ENCODE measurements at places on chromosomes 16 and 17. TPM values are rescaled to one million over a fixed set of nuclear protein-coding genes. Genes with fewer than 3 reads are reported as not detected.
A peak's percentile ranks its signal among the peaks of the same experiment; 100 is the strongest.

DNA sequence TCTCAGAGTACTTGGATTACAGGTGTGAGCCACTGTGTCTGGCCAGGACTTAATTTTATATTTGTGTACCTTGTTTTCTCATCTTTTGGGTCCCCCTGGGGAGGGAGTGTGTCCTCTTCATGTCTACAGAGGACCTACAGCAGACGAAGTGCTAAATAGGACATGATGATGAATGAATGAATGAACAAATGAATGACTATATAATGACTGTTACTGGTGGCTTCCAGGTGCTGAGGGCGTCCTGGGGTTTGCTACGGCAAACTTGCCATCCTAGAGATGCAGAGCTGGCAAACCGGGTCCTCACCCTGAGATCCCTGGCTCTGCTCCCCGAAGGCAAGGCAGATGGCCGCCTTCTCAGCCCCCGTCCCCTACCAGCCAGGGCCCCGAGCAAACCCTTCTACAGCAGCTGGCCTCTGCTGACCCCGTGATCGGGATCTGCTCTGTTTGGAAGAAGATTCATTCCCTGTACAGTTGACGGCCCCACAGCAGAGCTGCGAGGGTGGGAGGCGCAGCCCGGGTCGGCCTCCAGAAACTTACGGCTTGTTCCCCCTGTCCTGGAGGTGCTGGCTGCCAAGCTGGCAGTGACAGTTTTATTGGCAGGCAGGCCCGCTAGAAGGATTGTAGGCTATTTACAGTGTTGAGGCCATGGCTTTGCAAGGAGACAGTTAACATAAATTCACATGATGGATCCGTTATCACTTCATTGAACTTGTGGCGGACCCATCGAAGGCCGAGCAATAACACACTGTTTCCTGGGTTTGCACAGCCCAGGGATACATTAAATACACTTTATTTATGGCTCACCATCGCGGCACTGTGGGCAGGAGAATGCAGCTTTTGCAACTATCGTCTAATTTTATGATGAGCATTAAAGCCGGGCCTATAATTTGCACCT lies 197.7 kb upstream of the GSE1 start:
- DNase-seq: no peak

Gene KIAA0513
- total RNA-seq: 7.5 TPM

DNA sequence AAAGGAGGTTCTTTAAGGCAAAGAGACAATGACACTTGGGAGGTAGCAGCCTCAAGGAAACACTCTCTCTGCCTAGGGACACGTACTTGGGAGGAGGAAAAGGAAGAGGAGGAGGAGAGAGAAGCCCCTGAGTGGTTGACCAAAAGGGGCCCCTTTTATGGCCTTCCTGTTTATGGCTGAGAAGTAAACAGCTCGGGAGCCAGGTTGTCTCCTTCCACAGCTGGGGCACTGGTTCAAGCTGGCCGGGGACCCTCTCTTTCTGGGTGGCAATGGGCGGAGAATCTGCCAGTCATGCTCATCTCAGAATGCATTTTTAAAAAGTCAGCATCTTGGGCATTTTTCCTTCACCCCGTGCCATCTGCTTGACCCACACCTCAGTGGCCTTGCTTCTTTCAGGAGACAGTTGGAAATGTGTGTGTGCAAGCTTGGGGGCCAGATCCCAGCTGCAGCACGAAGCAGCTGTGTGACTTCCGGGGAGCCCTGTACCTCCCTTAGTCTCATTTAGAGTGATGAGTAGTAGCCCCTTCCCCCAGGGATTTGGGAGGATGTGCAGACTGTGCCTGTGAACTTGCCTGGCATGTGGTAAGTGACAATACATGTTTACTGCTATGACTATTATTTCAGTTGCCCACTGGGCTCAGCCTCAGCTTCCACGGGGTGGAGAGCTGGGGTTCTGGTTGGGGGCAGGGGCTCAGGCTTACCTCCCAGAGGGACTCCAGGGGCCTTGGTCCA lies 33.8 kb upstream of the SALL1 start:
- no peak for DNase-seq

DNA sequence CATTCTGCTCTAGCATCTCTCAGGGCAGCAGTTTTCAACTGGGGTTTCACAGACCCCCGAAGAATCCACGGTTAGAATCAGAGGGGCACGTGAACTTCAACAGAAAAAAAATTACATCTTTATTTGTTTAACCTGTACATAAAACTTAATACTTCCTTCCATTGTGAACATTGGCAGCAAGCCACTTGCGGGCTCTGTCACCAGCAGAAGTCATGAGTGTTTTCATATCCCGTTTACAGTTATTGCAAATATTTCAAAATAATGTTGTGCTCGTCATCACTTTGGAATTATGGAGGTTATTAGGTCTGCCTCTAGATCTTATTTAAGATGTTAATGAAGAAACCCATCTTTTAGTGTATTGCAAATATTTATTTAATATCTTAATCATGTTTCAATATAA lies 109.8 kb downstream of the SDR42E1 start:
- DNase-seq: no peak

DNA sequence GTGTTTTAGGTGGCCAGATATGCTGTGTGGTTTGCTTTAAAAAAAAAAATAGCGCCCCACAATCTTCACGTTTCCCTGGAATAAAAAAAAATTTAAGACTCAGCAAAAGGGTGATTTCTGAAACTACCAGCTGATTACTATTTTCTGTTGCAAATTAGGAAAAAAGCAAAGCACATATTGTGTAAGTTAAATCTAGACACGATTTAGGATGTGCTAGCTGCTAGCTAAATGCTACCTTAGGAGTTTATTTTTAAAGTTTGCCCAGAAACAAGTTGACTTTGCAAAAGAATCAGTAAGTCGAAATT lies 944 bp upstream of the MARF1 start:
- peak; percentile 12 for DNase-seq

- DNase-seq: no peak
These were observed 4.1 kb downstream of the MRPS7 start for GRCh38 chr17:75265614-75266315.

- no peak for DNase-seq
These were observed 44.5 kb downstream of the LAT start for GRCh38 chr16:29029168-29029994.

- no peak for DNase-seq
These were observed 154.0 kb downstream of the SLC39A11 start for GRCh38 chr17:72938482-72938881.

- DNase-seq: no peak
These were observed 24.7 kb upstream of the KIFC3 start for GRCh38 chr16:57826706-57827625.

Gene KRT17
- total RNA-seq: not detected

- DNase-seq: no peak
These were observed 61.5 kb downstream of the DHRS7C start for GRCh38 chr17:9729735-9730420.

- no peak for DNase-seq
These were observed 25.0 kb downstream of the TAC4 start for GRCh38 chr17:49822829-49823228.

GRCh38 chr17:58153671-58154070 lies 5.5 kb downstream of the OR4D1 start:
- DNase-seq: peak; percentile 29

GRCh38 chr17:32803544-32803943 lies 73.4 kb downstream of the MYO1D start:
- DNase-seq: no peak

Gene EVPL
- 0.15 TPM for total RNA-seq

Gene SLC13A5
- total RNA-seq: not detected

DNA sequence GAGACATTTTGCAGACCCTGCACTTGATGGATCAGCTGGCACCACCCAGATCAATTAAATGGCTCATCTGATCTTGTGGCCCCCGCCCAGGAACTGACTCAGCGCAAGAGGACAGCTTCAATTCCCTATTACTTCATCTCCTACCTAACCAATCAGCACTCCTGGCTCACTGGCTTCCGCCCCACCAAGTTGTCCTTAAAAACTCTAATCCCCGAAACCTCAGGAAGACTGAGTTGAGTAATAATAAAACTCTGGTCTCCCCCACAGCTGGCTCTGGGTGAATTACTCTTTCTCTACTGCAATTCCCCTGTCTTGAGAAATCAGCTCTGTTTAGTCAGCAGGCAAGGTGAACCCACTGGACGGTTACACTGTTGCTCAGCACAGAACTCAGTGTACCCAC lies 23.6 kb downstream of the SPPL2C start:
- no peak for DNase-seq

Gene CD19
- total RNA-seq: 0.52 TPM

- no peak for DNase-seq
These were observed 1.6 kb downstream of the MIEF2 start for GRCh38 chr17:18262111-18262510.

GRCh38 chr17:78349891-78350642 lies 9.8 kb downstream of the SOCS3 start:
- DNase-seq: no peak

Gene KRT36
- total RNA-seq: not detected

GRCh38 chr16:19294156-19294649 lies 8.7 kb downstream of the CLEC19A start:
- DNase-seq: no peak

DNA sequence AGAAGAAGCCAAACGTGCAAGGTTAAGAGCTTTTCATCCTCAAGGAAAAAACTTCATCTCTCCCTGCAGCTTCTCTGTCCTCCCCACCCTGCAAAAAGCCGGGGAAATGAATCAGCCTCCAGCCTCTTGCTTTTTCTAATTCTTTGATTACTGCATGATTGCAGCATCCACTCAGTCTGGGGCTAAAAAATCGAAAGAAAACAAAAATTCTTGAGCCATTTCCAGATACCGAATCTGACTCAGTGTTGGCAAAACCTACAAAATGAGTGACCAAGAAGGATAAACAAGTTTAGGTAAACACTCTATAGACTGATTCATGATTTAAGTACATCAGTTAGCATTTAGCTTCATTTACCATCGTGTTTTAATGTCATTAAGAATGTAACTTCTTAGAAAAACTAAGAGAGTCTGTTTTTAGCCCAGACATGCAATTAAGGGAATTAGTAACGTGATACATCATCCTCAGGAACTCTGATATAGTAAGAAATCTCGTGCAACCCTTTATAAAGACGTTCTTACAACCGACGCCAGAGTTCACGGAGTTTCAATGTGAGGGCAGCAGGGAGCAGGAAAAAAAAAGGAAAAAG lies 287.3 kb upstream of the FOXF1 start:
- no peak for DNase-seq

- DNase-seq: no peak
These were observed 321.0 kb downstream of the CPPED1 start for GRCh38 chr16:12482455-12483220.

Data from CD4-positive, CD25-positive, alpha-beta regulatory T cell (primary cell).